Esophagus mucosa (tissue), 1 donor: ENCODE measurements at places on chromosomes 13 and 19.

DNA sequence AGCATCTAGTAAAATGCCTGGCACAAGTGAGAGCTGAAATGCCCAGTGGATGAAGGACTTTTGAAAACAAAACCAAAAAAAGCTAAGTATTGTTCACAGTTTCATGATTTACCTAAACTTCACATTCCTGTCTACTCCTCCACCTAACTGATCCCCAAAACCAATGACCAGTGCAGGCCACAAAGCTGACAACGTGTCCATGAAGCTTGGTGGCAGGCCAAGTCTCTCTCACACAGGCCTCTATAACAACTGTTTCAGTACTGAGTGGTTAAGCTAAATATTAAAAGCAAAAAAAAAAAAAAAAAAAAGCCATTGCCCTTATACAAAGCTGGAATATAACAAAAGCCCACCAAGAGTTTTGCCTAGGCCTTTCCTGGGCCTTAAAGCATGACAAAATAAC, 36.4 kb downstream of the STK24 start:
- ATAC-seq: no peak

GRCh38 chr13:44273991-44274770, 99.4 kb upstream of the SERP2 start:
- peak; percentile 77 for ATAC-seq

- no peak for ATAC-seq
Observed at GRCh38 chr13:106532111-106532929, 3.1 kb downstream of the EFNB2 start.

- ATAC-seq: peak; percentile 54
Observed at GRCh38 chr19:8445488-8446001, 770 bp downstream of the HNRNPM start.

GRCh38 chr13:30718661-30719524, 16.4 kb upstream of the ALOX5AP start:
- ATAC-seq: peak; percentile 82

DNA sequence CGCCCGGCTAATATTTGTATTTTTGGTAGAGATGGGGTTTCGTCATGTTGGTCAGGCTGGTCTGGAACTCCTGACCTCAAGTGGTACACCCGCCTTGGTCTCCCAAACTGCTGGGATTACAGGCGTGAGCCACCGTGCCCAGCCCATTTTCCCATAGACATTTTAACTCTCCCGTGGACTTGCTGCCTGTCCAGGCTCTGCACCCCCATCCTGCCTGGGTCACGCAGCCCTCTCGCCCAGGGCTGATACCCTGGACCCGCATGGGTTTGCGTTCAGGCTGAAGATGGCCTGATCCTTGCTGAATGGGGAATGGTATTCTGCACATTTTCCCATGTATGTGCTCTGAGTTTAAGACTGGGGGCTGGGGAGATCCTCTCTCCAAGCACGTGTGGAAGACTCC, 46.0 kb upstream of the RANBP3 start:
- ATAC-seq: no peak

DNA sequence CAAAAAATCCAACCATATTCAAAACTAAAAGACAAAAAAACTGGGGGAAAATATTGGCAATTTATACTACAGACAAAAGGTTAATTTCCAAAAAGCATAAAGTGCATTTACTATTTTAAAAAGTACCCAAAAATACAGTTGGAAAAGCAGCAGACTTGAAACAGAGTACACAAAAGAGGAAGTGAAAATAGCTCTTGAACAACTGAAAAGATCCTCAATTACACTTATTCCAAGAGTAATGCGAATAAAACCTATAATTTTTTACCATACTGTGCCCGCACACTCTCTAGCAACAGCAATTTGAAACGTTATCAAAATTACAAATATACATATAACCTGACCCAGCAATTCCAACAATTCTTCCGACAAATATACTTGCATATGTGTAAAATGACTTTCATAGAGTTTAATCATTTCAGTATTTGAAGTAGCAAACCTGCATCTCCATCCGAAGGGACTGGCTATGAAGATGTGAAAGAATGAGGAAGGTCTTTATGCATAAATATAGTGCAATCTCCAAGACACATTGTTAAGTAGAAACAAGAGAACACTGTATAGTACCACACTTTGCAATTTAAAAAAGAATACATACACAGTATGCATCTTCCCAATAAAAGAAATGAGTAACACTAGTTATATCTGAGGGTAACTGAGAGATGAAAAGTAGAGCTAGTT, 25.4 kb downstream of the ALG5 start:
- no peak for ATAC-seq

- ATAC-seq: no peak
Observed at GRCh38 chr13:109408591-109409382, 377.6 kb downstream of the IRS2 start.

GRCh38 chr19:20969498-20969897, 46.4 kb downstream of the ZNF85 start:
- ATAC-seq: peak; percentile 69

- ATAC-seq: no peak
Observed at GRCh38 chr13:37618554-37618953, 20.0 kb upstream of the POSTN start.

DNA sequence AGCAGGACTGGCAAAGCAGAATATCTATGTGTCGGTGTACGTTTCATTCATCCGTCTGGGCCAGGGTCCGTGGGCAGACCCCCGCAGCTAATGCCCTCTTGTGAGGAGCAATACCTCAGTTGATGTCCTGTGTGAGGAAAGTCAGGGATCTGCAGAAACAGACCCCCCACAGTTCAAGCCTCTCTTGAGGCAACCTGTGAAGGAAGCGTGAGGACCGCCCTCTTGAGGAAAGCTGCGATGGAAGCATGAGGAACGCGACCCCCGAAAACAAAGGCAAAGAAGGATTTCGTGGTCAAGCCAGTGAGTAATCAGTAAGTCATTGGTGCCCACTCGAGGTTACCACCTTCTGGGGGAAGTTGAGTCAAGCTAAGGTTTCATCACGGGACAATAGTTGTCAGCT, 20.9 kb upstream of the ZNF83 start:
- ATAC-seq: no peak
